CD4-positive, alpha-beta T cell treated with Interleukin-15 for 4 hours (primary cell): ENCODE measurements at places on chromosomes 3 and 15.

DNA sequence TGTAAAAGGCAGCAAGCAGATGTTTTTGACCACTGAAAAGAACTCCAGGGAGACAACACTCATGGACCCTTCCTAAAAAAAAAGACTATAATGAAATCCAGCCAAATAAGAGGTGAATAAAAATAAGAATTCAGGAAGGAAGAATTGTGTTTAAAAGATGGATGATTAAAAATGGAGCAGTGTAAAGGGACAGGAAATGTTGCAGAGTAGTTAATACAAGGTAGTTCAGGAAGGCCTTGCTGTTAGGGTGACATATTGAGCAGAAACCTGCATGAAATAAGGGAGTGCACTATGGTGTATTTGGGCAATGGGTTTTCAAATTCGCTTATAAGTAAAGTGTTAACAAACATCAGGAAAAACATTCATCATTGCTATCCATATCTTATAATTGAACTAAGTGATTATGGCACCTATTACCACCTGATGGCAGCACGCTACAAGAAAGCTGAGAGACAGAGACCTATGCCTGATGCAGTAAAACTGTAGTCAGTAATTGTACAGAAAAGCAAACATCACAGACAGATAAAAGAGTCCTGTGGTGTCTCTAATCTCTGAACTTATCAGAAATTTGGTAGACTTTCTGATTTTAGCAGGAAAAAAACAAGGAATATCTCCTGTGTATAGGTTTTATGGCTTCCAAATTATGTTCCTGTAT, 5.8 kb upstream of the DBR1 start:
- peak; percentile 40 for DNase-seq

- peak; percentile 44 for DNase-seq
Observed at GRCh38 chr3:107598926-107599771, 76.4 kb downstream of the BBX start.

GRCh38 chr3:97872525-97873042, 50.8 kb downstream of the CRYBG3 start:
- no peak for DNase-seq

DNA sequence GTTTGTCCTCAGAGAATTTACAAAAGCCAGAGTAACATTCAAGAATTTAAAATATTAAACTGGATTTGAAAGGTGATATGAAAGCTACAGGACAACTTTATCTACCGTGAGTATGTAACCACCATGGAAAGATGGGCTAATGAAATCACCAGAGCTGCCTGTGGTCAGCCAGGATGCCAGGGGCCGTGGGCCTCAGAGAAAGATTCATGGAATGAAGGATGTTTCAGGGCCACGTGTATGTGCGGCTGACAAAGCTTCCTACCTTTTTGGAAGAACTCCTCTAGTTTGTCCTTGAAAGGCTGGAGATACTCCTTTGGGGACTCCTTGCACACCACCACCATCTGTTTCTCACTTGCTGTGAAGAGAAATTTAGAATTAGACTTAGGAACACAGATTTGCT, 138.9 kb downstream of the GREM1 start:
- DNase-seq: no peak

DNA sequence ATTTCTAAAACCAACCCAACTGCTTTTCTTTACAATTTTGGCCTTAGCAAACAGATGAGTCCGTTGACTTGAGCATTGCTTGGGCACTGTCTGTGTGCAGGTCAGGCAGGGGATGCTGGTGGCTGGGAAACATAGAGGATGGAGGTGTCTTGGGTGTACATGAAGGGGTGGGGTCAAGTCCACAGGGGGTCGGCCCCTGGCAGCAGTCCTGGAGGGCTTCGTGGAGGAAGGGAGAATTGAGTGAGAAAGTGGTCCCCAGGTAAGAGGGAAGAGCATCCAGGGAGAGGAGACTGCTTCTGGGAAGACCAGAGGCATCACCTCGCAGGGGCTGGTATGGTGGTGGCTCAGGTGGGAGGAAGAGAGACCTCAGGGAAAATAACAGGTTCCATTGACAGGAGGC, 144.8 kb downstream of the TJP1 start:
- no peak for DNase-seq
